Activated T-helper 1 cell treated with anti-CD3 and anti-CD28 coated beads, Interleukin-2, amount 50 U/mL, for 16 hours (primary cell): ENCODE measurements at places on chromosomes 3 and 15.
A peak's percentile ranks its signal among the peaks of the same experiment; 100 is the strongest.

DNA sequence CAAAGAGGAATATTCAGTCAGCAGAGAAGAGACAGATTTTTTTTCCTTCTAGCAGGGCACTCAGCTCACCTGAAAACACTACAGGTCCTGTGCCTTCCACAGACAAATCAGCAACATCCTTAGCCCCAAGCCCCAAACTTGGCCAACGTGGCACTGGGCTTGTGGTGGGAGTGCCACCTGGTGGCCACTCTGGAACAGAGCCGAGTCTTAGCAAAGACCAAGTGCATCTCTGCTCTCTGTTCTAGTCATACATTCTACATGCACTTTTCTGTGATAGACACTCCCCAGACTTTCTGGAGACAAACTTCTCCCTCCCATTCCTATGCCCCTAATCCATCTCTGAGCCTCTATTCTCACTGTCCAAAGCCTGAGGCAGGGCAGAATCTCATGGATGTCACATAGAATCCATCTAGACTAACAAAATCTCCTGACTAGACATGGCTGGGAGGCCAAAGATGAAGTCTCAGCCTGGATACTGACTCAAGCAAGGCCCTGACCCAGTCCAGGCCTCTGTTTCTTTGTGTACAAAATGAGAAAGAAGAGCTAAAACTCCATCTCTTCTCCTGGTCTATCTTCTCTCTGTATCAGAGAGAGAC lies 5.1 kb upstream of the SEMA7A start:
- DNase-seq = peak; percentile 64

DNA sequence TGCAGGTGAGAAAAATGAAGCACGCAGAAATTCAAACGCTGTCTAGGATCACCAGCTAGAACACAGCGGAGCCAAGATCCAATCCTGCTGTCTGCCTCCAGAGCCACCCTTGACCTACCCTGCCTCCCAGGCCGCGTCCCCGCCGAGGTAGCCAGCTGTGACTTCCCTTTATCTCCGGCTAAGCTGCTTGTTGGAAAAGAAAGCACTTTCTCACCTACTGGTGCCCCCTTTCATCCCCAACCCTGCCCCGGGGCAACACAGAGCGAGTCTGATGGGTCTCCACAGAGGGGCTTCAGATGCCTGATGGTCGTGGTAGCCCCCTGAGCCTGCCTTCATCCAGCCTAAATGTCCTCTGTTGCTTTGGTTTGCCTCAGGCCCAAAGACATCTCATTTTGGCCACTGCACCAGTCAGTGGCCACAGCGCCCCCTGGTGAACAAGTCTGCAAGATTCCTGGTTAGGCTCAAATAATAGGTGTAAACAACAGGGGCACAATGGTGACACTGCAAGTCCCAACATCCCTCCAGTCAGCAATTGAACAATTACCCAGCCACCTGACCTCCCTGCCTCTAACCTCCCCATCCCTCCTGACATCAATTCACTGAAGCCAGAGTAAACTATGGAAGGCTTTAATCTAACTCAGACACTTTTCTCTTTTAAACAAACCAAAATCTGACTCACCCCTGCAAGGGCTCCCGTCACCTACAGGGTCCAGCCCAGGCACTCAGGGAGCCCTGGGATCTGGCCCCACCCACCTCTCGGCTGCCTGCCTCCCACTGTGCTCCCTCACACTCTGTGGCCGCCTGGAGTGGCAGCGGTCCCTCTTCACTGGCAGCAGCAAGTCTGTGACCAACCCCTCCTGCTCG lies 27.3 kb upstream of the BCL2L10 start:
- DNase-seq = peak; percentile 38

DNA sequence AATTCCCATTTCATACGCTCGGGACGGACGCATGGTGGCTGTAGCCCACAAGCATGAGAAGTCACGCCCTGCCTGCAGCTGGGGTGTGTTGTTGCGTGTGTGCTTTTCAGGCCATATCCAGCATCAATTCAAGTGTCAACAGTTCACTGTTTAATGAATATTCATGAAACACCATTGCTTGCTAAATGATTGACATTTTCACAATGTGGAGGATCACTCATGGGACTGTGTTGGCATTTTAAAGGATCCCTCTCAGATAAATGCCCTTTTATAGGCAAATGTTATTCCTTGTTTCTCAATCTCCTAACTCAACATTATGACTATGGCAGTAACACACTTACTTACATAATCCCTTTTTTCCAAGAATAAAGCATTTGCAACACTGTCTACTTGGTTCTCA lies 511.3 kb downstream of the GABRG3 start:
- DNase-seq = no peak

DNA sequence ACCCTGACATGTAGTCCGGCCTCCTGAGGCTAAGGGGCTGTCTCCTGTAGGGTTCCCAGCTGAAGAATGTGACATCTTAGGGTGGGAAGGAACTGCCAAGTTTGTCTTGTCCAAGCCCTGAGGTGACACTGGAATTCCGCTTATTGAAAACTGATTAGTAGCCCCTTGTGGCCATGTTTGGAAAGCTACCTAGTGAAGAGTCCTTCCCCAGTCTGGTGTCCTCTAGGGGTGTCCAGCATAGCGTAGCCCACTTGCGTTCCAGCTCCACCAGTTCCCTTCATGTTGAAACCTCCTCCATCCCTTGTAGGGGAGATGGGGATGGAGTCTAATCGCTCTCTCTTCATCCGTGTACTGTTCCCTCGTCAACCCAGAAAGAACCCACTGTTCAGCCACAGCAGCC lies 79.5 kb downstream of the CHDH start:
- DNase-seq = no peak

DNA sequence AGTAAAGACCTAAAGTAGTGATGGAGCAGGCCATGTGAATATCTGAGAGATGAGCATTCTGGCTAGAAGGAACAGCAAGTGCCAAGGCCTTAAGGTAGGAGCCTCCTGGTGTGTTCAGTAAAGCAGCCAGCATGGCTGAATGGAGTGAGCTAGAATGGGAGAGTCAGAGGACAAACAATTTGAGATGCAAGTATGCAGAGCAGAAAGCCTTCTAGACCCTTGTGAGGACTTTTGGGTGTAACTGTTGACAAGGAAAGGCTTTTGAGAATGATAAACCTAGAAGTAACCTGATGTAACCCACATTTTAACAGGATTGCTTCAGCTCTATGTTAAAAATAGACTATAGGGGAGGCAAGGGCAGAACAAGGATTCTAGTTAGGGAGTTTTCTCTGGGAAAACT lies 14.8 kb upstream of the RNF7 start:
- DNase-seq = no peak

DNA sequence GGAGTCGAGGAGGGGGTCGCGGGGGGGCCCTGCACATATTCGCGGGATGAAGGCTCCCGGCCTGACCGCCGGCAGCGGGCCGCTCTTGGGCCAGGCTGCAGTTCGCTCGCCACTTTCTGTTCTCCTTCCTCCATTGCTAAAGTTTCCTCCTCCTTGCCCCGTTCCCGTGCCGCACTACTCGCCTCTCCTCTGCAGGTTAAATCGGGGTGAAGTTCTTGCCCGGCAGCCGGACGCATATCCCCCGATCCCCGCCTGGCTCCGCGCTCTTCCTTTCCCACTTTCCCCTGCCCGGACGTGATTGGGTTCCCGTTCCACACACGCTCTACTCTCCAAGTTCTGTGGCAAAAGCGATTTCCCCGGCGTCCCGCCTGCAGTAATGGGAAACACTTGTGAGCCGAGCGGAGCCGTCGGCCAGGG lies 556 bp downstream of the CRYBG3 start:
- DNase-seq = no peak

DNA sequence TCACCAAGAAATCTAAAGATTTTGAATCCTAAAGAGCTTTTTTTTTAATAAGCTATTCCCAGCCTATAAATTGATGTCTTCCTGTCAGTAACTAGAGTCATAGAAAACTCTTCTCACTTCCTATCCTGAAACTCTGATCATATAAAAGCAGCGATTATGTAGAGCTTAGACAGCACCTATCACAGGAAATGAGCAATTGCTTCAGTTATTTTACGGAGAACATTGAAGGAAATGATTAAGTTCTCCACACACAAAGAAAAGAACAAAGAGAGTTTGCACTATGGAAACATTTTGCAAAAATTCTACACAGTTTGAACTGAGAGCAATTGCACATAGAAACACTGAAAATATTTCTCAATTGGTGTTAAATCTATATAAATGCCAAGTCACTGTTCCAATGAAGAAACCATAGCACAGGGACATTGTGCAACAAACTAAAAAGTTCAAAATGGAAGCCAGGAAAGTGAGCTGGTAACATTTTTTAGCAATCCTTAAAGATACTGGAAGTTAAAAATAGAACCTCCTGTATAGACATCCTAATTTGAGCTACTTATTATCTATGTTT lies 291.5 kb upstream of the ARHGEF26 start:
- no peak for DNase-seq

DNA sequence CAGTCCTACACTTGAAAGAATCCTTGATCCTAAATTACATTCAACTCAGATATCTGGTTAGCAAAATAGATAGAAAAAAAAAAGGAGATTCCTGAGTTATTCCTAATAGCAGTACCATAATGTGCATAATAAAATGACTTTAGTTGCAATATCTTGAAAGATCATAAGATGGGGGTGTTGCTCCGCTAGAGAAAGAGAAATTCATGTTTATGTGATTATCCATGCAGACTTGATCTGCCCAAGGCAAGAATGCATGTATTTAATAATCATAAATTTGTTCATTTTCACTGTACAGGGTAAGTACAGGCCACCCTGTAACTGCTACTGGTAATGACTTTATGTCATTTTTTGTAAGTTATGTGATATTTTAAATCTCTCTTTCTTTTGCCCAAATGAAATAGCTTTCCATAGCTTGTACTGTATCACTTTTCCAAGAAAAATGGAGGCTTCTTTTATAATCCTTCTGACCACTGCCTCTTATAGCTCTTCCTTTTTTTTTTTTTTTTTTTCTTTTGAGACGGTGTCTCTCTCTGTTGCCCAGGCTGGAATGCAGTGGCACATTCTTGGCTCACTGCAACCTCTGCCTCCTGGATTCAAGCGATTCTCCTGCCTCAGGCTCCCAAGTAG lies 84.6 kb downstream of the HCN4 start:
- DNase-seq = no peak

DNA sequence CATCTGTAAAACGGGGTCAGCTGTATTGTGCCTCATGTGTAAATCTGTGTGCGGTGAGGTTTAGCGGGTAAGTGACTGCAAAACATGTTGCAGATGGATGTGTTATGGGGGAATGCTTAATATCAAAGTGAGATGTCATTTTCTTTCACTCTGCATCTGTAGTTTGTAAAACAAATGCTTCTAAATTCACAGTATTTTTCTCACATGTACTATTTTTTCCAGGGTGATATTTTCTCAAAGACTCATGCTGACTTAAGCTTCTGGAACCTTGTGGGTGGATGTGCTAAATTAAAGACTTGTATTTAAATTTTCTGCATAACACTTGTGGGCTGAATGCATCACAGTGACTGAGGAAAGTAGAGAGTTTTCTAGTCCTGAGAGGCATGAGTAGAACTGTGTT lies 115.2 kb upstream of the TP63 start:
- no peak for DNase-seq

GRCh38 chr3:81041331-81041730 lies 720.1 kb downstream of the GBE1 start:
- DNase-seq = no peak

- DNase-seq = no peak
These were observed 34.7 kb downstream of the FNDC3B start for GRCh38 chr3:172074032-172074431.

GRCh38 chr15:73991260-73991659 lies 835 bp downstream of the STOML1 start:
- DNase-seq = no peak

DNA sequence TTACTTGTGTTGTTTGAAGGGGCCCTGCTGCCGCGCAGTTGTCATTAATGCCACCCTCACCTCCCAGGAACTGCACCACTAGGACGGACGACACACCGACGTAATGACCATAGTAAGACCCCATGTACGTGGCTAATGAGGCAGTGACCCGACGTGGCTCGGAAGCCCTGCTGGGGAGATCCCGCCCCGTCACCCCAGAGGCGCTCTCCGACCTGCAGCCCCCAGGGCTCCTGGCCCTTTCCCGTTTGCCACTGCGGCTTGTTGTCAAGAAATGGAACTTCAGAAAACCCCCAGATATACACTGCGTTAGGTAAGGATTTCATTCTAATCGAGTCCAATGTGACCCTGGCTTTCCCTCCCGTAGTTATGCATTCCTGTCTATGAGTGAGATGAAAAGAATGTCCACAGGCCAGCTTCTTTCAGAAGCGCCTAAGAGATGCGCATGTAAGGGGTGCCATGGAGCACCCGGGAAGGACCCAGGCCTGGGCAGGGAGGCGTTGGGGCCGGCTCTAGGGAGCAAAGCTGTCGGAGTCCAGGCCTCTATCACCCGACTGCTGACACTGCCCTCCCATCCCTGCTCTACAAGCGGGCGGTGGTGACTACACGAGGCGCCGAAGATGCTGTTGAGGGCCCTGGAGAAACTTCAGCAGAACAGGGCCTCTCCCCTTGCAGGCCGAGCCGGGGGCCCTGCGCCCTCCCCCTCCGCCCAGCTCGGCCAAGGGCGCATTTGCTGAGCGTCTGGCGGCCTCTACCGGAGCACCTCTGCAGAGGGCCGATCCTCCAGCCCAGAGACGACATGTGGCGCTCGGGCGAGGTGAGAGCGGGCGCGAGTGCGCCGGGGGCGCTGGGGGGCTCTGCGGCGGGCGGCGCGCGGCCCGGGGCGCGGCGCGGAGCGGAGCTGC lies at the start of gene GABRA5:
Gene GABRA5, plus strand, starts transcription at position 765 of the 902 bp plus-strand sequence. CDS start 2,187 bp downstream, outside the sequence.
- no peak for DNase-seq

DNA sequence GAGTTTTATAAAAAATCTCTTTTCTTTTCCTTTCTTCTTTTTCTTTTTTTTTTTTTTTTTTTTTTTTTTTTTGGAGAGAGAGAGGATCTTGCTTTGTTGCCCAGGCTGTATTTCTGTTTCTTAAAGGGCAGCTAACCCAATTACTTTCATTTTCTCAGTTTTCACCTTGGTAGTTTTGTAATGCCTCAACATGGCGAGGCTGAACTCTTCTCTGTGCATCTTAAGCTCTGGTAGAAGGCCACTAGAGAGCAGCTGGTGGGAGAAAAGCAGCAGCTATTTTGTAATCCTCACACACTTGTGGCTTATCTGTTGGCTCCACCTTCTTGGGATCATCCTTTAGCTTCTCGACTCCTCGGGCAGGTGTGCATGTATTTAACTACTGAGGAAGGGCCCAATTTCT lies 152.2 kb upstream of the MEIS2 start:
- no peak for DNase-seq

- no peak for DNase-seq
These were observed 16.8 kb downstream of the GPR15 start for GRCh38 chr3:98548544-98548943.

GRCh38 chr3:71465371-71466036 lies 118.0 kb downstream of the FOXP1 start:
- no peak for DNase-seq

DNA sequence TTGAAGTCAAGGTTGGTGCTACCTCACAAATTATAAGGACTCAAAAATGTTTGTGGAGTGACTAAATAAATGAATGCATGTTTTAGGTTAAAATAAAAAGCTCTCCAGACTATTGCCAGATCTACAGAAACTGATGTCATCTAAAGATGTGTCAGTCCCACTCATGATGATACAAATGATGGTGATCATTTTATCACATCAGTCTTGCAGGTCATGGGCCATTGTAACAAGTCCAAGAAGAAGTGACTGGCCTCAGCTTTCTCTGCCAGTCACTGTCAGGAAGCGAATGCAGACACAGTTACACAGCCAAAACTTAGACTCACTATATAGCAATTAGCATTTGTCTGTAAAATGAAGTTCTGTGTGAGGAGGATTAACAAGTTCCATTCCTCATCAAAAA lies 18.5 kb downstream of the ATP8B4 start:
- no peak for DNase-seq
